GM12878 (cell line): ENCODE measurements at places on chromosomes 1 and 21.

DNA sequence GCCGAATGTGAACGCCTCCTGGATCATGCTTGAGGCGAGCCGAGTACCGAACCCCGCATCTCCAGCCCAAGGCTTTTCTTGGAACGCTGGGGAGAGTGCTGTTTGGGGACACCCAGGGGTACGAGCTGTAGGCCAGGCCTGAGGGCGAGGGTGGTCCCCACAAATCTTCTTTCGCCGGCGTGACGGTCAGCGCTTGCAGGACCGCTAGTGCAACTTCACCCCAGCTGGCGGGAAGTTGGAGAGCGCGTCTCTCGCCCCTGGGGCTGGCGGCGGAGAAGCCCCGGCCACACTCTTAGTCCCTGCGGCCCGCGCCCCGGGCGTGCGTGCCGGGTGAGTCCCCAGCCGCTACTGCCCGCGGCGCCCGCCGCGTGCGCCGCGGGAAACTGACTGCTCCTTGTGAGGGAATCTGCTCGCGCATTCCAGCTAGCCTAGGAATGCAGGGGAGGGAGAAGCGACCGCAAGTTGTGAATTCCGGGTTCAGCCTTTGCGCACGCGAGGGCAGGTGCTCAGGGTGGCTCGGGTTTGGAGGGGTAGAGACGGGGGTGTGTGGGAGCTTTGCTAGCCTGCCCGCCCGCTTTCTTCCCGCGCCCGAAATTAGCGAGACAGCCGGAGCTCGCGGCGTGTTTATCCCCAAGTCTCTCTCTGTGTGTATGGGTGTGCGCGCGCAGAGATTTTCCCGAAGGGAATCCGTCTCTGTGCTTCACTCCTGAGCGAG lies 884 bp downstream of the LHX4 start:
- DNase-seq = no peak

DNA sequence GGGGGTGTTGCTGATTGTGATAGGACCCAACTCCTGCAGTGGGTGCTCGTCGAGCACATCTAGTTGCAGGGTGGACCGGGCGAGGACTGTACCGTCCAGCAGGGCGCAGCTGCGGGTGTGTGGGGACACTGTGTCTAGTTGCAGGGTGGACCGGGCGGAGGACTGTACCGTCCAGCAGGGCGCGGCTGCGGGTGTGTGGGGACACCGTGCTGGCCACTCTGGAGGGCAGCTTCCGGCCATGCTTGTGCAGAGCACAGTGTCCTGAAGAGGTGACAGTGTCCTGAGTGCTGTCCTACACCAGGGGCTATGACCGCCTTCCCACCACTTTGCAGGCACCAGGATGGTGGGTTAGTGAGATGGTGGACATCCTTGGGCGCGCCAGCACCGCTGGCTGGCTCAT lies 4.6 kb upstream of the TRPM2 start:
- DNase-seq = no peak

DNA sequence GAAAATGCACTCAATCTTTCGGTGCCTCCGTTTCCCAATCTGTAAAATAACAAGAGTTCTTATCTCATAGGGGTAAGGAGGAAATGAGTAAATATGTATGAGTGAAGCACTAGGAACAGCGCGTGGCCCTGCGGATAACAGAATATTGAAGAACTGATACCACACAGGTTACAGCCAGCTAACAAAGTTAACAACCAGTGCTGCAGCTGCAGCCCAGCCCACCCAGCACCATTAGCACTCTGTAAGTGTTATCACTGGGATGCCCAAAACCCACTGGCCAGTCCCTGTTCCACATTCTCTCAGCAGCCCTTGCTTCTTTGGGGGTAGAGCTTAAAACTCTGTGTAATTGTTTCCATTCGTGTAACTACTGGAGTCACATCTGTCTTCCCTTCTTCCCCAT lies 89.5 kb downstream of the VWA5B1 start:
- no peak for DNase-seq

GRCh38 chr1:200296091-200296661 lies 113.7 kb downstream of the ZNF281 start:
- no peak for DNase-seq

- no peak for DNase-seq
Measured at GRCh38 chr1:44296086-44296485, 59.0 kb downstream of the ERI3 start.

- no peak for DNase-seq
Measured at GRCh38 chr1:63874278-63874880, 100.6 kb downstream of the ROR1 start.

- DNase-seq = no peak
Measured at GRCh38 chr1:150576794-150577556, 2.4 kb downstream of the MCL1 start.

- no peak for DNase-seq
Measured at GRCh38 chr21:44738621-44739020, 27.2 kb upstream of the TSPEAR start.

DNA sequence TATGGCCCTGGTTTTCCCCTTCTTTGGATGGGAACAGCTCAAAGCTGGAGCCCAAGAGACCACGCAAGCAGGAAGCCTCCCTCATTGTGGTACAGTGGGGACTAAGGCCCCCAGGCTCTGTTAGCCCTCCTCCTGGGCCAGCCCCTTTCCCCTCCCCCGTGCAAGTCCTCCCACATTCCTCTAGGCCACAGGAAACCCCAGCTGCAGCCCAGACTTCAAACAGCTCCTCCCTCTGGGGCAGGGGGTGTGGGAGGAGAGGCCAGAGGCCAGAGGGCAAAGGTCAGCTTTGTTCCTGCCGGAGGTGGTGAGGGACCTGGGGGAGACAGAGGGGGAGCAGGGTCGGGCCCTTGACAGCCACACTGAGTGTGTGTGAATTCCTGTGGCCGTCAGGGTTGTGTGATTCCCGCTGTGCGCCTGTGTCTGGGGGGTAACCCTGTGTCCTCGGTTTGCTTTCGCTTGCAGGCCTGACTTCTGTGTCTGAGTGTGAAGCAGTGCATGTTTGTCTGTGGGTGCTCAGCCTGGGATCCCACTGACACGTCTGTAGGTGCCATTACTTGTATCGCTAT lies 3.4 kb upstream of the AHDC1 start:
- DNase-seq = no peak

- DNase-seq = no peak
Measured at GRCh38 chr1:108701176-108701849, 9.2 kb downstream of the PRPF38B start.

DNA sequence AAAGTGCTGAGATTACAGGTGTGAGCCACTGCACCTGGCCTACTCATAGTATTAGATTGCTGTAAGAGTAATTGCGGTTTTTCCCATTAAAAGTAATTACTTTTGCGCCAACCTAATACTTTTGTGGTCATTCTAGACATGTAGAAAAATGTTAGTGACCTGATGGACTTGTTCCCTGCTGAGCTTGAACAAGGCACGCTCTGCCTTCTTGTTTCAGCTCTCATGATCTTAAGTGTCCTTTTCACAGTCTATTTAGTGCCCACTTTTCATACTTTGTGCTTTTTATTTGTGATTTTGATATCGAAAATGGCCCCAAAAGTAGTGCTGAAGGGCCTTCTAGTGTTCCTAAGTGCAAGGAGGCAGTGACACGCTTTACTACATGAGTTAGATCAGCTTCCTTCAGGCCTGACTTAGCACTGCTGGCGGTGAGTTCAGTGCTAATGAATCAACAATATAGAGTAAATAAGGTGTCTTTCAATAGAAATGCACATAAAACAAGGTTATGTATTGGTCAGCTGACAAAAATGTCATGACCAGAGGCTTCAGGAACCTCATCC lies 5.6 kb upstream of the RD3 start:
- DNase-seq = no peak

GRCh38 chr1:43307458-43308158 lies 6.8 kb downstream of the TIE1 start:
- DNase-seq = no peak

GRCh38 chr1:162021124-162021523 lies 2.5 kb downstream of the OLFML2B start:
- DNase-seq = no peak

- no peak for DNase-seq
Measured at GRCh38 chr1:59497616-59498015, 200.7 kb downstream of the FGGY start.

- no peak for DNase-seq
Measured at GRCh38 chr1:232192781-232193450, 437.0 kb downstream of the SIPA1L2 start.

GRCh38 chr1:158327481-158327880 lies 3.9 kb downstream of the CD1B start:
- DNase-seq = no peak

- DNase-seq = no peak
Measured at GRCh38 chr1:17831597-17831996, 76.5 kb downstream of the ACTL8 start.
